ENCODE measurements at places on chromosomes 6 and 20.

- DNase-seq = no peak
Measured at GRCh38 chr20:20167698-20168097, 115.4 kb downstream of the CFAP61 start.

- no peak for DNase-seq
Measured at GRCh38 chr6:11772109-11772825, 6.3 kb downstream of the ADTRP start.

- no peak for DNase-seq
Measured at GRCh38 chr6:26016963-26017631, 54.5 kb downstream of the TRIM38 start.

DNA sequence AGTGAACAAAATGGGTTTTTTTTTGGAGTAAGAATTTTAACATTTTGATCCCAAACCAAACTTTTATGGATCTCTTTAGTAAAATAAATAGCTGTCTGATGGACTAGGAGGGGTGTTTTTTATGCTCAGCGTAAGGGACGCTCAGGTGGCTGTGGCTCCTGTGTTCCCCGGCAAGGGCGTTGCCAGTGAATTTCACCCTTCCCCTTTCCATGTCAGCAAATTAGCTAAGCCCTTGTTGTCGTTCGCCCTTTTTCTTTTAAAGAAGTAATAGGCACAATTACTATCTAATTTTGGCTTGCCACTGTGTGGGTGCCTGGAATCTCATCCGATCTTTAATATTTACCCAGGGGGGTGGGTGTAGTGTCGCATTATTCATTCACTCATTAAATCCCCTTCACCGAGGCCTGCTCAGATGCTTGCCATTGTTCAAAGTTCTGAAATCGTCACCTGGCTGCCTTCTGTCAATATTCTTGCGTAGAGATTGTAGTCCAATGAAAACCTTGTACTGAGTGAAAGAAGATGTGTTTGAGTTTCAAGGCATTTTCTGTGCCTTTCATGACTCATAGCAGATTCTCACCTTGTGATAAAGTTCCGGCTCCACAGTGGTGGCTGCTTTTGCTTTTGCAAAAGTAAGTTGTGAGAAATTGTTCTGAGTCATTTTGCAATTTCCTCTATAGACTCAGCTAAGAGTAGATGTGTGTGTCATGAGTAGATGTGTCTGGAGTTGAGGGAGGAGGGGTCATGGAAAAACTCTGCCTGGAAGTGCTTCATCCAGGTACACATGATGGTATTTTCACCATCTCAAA lies 40.0 kb upstream of the CLDN20 start:
- DNase-seq = no peak

- no peak for DNase-seq
Measured at GRCh38 chr20:25256226-25256859, 8.5 kb downstream of the PYGB start.

DNA sequence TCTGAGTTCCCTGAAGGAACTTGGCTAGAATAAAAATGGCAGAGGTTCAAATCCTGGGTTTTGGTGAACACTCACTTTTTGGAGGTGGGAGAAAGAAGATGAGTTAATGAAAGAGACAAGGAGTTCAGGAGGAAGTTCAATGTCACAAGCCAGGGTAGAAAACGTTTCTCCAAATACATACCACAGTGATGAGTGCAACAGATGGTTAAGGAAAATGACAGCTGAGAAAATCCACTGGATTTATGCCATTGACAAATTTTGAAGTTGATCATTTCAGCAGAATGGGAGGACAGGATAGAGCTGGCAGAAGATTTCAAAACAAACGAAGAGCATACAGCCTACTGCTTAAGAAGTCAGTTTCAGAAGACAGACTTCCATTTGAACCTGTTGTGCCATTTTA lies 122.7 kb downstream of the GFRAL start:
- DNase-seq = no peak
